ENCODE measurements at places on chromosomes 12 and 14.
A peak's percentile ranks its signal among the peaks of the same experiment; 100 is the strongest.

- no peak for DNase-seq
These were observed 12.9 kb upstream of the EMP1 start for GRCh38 chr12:13183620-13184019.

- no peak for DNase-seq
These were observed 450.9 kb upstream of the TMPO start for GRCh38 chr12:98064501-98064900.

- no peak for DNase-seq
These were observed 4.5 kb upstream of the CACNA2D4 start for GRCh38 chr12:1922985-1923384.

DNA sequence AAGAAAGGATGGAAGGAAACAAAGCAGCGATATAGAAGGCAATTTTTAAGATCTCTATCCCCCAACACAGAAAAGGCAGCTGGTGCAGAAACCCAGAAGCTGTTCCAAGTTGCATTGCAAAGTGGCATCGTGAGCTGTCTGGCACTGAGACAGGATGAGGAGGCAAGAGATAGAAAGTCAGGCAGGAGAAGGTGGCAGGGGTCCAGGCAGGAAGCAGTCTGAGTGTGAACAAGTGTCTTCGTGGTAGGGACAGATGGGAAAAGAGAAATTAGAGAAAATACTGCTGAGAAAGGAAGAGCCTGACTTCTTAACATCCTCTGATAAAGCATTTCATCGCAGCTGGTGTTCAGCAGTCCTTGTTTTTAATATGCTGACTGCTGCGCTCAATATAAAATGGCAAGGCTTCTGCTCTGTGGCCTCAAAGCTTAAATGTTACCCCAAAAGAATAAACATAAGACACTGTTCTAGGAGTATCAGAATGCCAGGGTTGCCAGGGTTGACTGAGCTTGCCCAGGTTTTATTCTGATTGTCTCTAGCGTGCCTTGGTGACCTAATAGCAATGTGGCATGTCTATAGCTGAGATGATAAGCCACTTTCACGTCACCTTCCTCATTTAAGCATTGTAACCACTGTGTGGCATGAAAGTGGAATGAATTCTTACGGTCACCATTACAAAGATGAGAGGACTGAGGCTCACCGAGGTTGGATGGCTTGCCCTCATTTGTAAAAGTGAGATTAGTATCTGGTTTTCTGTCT, 397.6 kb downstream of the NUAK1 start:
- no peak for DNase-seq

DNA sequence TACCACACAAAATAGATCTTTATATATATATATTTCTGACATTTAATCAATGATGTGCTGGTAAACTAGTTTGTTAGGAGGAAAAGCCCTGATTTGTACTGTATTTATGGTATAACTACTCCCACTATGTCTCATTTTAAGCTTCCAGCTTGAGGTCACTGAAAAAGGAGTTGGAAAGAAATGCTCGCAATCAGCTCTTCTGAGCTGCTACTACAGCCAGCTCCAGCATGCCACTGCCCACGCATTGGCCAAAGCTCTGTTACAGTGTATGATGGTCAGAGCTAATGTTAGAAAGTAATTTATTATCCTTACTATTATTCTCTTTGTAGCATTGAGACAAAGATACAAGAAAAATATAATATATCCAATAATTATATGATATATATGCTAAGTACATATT, 55.0 kb upstream of the PCED1B start:
- DNase-seq = no peak

DNA sequence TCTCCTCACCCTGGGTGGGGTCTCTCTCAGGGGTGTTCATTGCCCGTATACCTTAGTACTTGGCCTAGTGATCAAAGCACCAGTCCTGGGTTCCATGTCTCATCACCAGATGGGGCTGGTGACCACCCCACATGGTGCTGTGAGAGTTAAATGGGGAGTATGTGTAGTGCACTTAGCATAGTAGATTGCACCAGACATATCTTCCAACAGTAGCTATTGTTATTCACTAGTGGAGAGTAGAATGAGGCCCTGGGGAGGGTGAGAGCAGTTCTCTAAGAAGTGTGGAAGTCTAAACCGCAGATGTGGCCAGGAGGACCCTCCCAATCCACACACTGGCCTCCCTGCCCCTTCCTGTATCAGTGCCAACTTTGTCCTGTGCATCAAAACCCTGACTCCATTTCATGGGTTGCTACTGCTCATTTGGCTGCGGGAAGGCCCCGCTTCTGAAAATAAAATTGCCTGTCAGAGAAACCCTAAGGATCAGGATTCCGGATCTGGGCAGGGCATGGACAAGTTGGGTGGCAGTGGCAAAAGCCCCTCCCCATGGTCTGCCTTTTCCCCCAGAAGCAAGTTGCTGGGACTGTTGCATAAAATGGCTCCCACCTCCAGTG, 4.4 kb downstream of the CD9 start:
- no peak for DNase-seq

DNA sequence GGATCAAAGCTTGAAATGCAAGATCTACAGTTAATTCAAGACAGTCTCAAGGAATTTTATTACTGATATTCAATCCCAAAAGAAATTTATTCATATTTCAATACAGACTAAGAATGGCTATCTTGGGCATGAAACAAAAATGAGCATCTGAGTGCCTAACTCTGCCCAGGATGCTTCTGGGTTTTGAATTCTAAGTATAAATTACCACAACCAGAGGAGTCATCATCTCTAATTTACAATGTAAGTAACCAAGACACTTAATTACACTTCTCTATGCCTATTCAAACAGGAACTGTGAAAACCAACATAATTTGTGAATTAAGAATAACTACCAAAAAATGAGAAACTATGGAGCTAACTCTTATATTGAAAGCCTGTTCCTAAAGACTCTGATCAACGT, 14.1 kb downstream of the OSBPL8 start:
- no peak for DNase-seq

DNA sequence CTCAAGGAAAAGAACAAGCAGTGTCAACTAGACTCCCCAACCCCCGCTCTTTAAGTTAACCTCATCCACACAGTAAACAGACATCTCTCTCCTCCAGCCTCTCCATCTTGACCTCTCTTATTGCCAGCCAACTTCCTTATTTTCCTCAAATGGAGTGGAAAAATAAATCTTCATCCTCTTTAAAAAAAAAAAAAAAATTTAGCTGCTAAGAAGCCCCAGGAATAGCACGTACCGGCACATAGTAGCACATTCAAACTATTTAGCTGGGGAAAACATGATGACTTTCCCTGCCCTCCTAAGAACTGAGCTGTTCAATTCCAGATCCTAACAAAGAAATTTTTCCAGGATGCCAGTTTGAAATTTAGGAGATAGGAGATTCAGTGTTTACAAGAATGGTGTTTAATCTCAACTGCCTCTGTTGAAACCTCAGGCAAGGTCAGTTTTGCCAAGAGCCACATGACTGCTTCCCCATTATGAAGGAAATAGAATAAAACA, 90.8 kb downstream of the EPS8 start:
- DNase-seq = no peak

DNA sequence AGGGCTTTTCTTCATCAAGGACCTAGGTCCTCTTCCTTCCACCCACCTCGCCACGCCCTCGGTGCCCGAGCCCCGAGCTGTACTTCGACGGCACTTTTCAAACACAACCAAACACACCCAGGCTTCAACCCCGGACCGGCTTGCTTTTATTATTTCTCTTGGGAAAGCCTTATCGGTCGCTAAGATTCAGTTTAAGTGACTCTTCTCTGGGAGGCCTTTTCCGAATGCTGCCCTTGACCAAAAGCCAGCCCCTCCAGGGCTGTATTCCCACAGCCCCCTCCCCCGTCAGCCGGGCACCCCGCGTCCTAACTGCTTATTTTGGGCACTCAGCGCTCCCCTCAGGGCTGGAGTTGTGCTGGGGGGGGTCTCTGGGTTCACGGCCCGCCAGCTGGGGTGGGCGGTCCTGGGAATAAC, 644 bp upstream of the PPP4R4 start:
- no peak for DNase-seq

DNA sequence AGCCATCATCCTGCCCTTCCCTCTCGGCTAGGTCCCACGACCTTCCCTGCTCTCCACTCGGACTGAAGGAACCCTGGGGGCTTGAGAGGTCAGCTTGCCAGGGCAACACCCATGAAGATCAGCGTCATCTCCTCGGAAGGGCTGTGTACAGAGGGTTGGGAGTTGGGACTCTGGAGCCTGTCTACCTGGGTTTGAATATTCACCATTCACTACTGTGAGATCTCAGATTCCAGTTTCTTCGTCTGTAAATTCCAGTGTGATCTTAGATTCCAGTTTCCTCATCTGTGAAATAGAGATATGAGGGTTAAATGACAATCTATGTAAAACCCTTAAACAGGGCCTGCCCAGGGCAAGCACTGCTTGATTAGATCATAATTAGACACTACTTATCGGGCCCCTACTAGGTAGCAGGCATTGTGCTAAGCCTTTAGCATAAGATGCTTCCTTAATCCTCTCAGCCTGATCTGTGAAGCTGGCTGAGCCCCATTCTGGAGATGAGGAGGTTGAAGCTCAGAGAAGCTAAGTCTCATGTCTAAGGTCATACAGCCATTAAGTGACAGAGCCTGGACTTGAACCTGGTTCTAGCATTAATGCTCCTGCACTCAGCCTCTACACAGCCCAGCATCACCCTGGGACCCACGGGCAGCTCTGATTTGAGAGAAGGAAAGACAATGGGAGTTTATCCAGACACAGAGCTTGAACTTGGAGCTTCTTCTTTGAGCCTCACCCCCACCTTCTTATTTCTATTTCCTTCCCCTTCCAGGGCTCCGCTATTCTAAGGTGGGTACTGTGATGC, 612 bp upstream of the ZDHHC22 start:
- DNase-seq = no peak

DNA sequence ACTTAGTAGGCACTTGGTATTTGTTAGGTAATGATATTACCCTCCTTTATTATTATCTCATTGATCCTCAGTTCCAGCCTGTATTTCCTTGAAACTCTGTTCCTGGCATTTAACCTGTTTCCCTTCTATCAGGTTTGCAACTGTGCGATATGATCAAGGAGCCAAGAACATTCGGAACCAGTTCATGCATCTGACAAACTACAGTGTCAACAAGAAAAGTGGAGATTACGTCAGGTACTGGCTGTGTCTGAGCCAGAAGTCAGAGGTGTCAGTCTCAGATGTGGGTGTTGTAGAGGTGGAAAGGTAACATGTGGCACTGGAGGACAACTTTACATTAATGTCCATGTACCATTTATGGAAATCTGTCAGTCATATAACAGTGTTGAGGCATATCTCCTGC, 56.7 kb downstream of the TTLL5 start:
- no peak for DNase-seq

- no peak for DNase-seq
These were observed 30.6 kb upstream of the SLC2A3 start for GRCh38 chr12:7966563-7966962.

DNA sequence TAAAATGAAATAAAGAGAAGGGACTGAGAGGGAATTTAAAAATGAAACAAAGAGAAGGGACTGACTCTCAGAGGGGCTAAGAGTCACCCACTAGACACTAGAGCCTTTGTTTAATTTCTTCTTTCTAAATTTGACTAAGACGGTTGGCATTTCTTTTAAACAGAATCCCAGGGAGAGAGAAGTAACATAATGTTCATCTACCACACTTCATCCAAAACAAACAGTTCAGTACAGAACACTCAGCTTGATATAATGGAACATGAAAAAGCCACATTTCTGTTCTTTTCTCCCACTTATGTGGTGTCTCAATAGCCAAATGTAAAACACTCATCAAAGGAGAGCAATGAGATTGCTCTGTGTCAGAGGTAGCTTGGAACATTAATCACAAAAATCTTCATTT, 10.1 kb upstream of the NT5DC3 start:
- DNase-seq = no peak

- no peak for DNase-seq
These were observed 96.0 kb downstream of the EP400 start for GRCh38 chr12:132045751-132046150.

DNA sequence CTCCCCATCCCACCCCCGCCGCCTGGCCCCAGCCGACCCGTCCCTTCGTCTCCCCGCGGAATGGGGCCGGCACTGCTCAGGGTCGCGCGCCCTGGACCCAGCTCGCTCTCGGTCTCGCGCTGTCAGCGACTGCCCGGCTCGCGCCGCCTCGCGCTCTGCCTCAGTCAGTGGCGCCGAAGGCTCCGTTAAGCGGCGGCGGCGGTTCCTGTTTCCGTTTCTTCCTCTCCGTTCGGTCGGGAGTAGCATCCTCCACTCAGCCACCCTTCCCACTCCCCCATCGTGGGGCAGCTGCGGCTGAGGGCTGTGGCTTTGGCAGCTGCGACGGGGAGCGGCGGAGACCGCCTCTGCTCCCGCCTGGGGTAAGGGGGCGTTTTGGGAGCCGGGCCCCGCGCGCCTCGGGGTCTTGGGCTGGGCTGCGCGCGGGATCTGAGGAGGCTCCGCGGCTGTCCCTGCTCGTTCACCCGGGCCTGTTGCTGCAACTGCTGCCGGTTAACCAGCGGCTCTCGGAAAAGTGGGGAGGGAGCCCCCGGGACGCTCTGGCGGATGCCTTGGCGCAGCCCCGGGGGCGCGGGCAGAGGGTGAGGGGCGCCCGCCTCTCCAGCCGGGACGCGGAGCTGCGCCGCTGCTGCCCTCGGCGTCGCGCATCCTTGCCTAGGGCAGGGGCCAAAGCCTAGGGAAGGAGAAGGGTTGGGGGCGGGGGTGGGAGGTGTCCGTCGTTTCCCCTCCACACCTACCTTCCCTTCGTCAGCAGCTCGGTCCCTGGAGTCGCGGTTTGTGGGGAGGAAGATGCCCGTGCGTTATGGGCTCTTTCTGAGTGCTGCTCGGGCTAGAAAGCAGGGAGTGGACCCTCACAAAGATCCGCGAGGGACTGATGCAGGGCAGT, 567 bp downstream of the FUT8 start:
- DNase-seq = peak; percentile 42

All from activated CD4-positive, CD25-positive, alpha-beta regulatory T cell treated with anti-CD3 and anti-CD28 coated beads, Interleukin-2, amount 50 U/mL, for 72 hours (primary cell).